ENCODE measurements at places on chromosomes 3 and 15.

DNA sequence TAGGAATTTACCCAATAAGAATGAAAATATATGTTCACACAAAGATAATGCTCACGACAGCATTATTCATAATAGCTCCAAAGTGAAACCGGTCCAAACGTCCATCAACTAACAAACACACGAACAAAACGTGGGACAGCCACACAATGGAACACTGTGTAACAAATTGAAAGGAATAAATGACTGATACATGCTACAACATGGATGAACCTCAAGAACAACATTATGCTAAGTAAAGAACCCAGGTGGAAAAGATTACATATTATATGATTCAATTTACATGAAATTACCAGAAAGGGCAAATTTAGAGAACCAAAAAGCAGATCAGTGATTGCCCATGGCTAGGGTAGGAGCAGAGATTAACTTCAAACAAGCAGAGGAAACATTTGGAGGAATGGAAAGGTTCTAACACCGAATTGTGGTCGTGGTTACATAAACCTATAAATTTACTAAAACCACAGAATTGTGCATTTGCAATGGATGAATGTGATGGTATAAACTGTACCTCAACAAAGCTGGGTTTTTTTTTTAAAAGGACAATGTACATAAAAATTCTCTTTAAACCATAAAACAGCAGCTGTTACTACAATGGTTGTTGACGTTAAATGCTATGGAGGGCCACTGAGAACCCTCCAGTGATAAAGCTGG, 76.3 kb downstream of the XXYLT1 start:
- no peak for DNase-seq
- H3K4me1 ChIP-seq: no peaks in the 10 kb centered on the region

DNA sequence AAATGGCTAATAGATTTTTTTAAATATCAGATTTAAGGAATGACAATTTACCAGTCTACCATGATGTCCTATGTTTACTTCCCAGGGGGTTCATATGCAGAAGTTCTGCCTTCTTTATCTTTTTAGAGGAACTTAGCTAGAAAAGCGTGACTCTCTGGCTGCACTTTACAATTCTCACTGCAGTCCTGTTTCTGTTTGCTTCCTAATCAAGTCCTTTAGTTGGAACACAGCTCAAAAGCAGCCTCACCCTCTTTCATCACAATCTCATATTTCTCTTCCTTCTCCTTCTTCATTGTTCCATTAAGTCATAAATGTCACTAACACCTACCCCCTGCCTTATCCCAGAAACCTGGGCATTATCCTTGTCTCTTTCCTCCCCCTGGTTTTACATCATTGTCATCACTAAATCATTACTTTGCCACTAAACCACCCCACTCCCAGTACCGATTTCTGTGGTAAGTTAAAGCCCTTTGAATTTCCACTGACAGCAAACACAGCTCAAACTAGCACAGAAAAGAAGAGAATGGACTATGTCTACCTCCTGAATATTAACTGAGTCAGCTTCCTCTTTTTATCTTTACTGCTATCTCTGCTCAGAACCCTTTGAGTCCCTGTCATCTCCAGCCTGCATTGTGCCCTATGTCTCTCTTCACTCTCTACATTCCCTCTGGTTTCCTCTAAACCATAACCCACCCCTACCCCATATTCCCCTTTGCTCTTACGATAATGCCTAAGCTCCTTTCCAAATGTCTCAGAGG, 13.8 kb upstream of the PPP4R2 start:
- H3K4me1 ChIP-seq: no peaks in the 10 kb centered on the region
- DNase-seq: no peak
- H3K4me3 ChIP-seq: no peak overlapping the region
- H3K36me3 ChIP-seq: no peaks in the 10 kb centered on the region
- no peaks in the 10 kb centered on the region for H3K27me3 ChIP-seq

DNA sequence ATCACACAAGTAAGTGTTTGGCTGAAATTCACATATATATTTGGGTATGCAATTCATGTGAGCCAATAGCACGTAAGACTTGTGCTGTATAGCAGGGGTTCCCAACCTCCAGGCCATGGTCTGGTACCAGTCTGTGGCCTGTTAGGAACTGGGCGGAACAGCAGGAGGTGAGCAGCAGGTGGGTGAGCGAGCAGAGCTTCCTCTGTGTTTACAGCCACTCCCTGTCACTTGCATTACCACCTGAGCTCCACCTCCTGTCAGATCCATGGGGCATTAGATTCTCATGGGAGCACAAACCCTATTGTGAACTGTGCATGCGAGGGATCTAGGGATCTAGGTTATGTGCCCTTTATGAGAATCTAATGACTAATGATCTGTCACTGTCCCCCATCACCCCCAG, 59.7 kb downstream of the MAP3K13 start:
- DNase-seq: no peak
- H3K4me1 ChIP-seq: peaks cover 11% of the 10 kb centered on the region
- H3K4me3 ChIP-seq: no peak overlapping the region
- H3K27ac ChIP-seq: peak overlapping the region; percentile 76

DNA sequence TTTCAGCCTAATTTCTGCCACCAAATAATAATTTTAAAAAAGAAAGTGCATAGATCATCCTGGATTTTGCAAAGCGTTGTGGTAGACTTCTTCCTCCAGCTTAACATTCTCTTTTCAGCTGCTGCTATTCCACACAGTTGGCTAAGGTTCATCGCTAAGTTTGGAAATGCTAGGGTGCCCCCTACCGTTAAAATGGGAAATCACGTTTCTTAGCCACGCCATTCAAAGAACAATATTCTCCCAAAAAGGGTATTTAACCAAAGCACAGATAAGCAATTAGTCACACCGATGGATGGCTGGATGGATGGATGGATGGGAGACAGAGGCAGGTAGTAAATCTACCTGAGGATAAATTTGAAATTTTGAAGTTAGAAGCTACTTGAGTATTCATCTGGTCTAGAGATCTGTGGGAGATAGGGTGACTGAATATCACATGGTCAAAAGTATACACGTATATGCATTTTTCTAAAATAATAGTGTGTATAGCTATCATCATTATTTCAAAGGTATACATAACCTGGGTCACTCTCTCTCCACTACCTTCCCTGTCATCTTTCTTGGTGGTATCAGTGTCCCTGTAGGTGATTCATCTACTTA, 67.2 kb downstream of the EFHB start:
- H3K27ac ChIP-seq: no peak overlapping the region
- H3K36me3 ChIP-seq: no peaks in the 10 kb centered on the region
- H3K27me3 ChIP-seq: no peaks in the 10 kb centered on the region
- H3K4me3 ChIP-seq: no peak overlapping the region
- peak; percentile 12 for DNase-seq

- H3K27ac ChIP-seq: no peak overlapping the region
- no peaks in the 10 kb centered on the region for H3K27me3 ChIP-seq
- no peaks in the 10 kb centered on the region for H3K36me3 ChIP-seq
- H3K4me3 ChIP-seq: no peak overlapping the region
Measured at GRCh38 chr3:98782824-98783500, 19.8 kb downstream of the ST3GAL6 start.

DNA sequence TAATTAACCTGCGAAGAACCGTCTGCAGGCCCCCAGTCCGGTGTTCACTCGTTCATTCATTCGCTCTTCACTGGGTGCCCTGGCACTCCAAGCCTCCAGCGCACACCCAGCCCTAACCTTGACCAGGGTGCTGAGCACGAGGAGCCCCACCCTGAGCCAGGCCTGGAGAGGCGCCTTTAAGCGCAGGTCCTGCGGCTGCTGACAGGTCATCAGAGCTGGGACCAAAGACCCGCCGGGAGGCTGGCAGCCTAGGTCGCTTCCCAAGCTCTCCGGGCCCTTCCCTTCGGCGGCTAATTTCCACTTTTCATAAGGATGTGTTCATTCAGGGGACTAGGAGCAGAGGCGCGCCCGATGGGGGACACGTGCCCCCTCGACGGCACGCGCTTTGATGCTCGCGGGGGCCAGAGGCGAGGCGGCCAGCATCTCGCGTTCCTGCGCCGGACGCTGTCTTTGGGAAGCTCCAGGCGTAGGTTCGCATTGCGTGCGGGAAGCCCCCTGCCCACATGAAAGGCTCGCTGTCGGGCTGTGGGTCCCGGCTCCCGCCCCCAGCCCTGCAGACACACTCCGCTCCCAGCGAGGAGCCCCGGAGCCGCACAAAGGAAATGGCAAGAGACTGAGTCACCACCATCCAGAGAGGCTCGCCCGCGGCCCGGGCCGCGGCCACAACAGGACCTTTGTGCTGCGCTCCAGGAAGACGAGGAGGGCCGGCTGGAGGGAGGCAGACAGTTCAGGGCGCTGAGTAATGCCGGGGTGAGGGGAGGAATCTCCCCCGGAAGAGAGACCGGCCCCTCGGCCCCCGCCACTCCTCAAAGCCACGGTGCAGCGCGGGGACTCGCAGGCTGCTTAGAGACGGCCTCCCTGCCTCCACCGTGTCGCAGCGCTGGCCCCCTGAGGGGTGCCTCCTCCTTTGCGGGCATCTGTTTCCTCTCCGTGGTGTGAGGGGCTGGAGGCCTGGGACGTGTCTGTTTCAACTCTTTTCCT, 266.4 kb upstream of the HES1 start:
- no peaks in the 10 kb centered on the region for H3K27me3 ChIP-seq
- no peak overlapping the region for H3K4me3 ChIP-seq
- no peaks in the 10 kb centered on the region for H3K36me3 ChIP-seq
- peaks cover 13% of the 10 kb centered on the region for H3K4me1 ChIP-seq
- no peak overlapping the region for H3K27ac ChIP-seq
- DNase-seq: no peak

GRCh38 chr3:71172951-71173350, 410.6 kb downstream of the FOXP1 start:
- H3K36me3 ChIP-seq: no peaks in the 10 kb centered on the region
- no peak for DNase-seq
- H3K4me1 ChIP-seq: peaks cover 14% of the 10 kb centered on the region
- no peak overlapping the region for H3K27ac ChIP-seq
- no peak overlapping the region for H3K4me3 ChIP-seq

GRCh38 chr15:36777926-36778325, 198.5 kb downstream of the CDIN1 start:
- H3K4me3 ChIP-seq: no peak overlapping the region
- H3K27ac ChIP-seq: no peak overlapping the region
- H3K36me3 ChIP-seq: no peaks in the 10 kb centered on the region
- DNase-seq: no peak
- H3K27me3 ChIP-seq: no peaks in the 10 kb centered on the region

- no peaks in the 10 kb centered on the region for H3K36me3 ChIP-seq
- no peak overlapping the region for H3K27ac ChIP-seq
- H3K27me3 ChIP-seq: no peaks in the 10 kb centered on the region
- H3K4me3 ChIP-seq: no peak overlapping the region
- H3K4me1 ChIP-seq: no peaks in the 10 kb centered on the region
Measured at GRCh38 chr15:57298843-57299550, 77.3 kb upstream of the CGNL1 start.

DNA sequence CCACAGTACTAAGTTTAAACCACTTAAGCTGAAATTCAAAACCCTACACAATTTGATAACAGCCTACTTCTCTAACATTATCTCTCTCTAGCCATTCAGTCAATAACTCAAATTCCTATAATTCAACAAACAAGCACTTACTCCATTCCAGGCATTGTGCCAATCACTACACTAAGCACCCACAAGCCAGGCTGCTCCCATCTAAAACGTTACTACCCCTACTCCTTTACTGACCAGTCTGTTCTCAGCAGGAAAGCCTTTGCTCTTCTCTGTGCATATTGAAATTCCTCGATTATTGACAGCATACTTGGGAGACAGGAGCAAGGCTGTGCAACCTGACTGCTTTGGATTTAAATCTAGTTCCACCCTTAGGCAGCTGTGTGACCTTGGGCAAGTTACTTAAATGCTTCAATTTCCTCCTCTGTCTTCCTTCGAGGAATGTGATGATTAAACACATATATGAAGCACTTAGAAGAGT, 177.2 kb upstream of the THBS1 start:
- peaks cover 7% of the 10 kb centered on the region for H3K4me1 ChIP-seq
- DNase-seq: no peak
- H3K27me3 ChIP-seq: no peaks in the 10 kb centered on the region
- H3K27ac ChIP-seq: no peak overlapping the region
- no peak overlapping the region for H3K4me3 ChIP-seq

GRCh38 chr3:116065501-116065900, 379.8 kb downstream of the LSAMP start:
- no peaks in the 10 kb centered on the region for H3K27me3 ChIP-seq
- no peak overlapping the region for H3K4me3 ChIP-seq
- H3K27ac ChIP-seq: no peak overlapping the region
- no peaks in the 10 kb centered on the region for H3K4me1 ChIP-seq
- no peaks in the 10 kb centered on the region for H3K36me3 ChIP-seq

DNA sequence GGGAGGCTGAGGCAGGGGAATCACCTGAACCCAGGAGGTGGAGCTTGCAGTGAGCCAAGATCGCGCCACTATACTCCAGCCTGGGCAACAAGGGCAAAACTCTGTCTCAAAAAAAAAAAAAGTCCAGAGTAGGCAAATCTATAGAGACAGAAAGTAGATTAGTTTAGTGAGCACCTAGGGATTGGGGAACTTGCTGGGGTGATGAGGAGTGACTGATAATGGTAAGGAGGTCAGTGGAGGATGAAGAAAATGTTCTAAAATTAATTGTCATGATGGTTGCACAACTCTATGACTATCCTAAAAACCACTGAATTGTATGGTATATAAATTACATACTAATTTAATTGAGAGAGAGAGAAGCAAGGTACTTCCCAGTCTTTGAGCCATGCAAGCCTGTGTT, 27.8 kb upstream of the LYZL4 start:
- H3K36me3 ChIP-seq: no peaks in the 10 kb centered on the region
- H3K4me1 ChIP-seq: no peaks in the 10 kb centered on the region
- H3K27ac ChIP-seq: no peak overlapping the region
- H3K4me3 ChIP-seq: no peak overlapping the region

- H3K27ac ChIP-seq: no peak overlapping the region
- no peak for DNase-seq
- no peak overlapping the region for H3K4me3 ChIP-seq
- no peaks in the 10 kb centered on the region for H3K36me3 ChIP-seq
- H3K27me3 ChIP-seq: no peaks in the 10 kb centered on the region
Measured at GRCh38 chr3:77328690-77329089, 288.8 kb downstream of the ROBO2 start.

GRCh38 chr3:129562803-129563202, 19.8 kb downstream of the H1-8 start:
- no peak for DNase-seq
- H3K4me3 ChIP-seq: no peak overlapping the region
- no peaks in the 10 kb centered on the region for H3K36me3 ChIP-seq
- H3K4me1 ChIP-seq: no peaks in the 10 kb centered on the region
- H3K27ac ChIP-seq: no peak overlapping the region

- no peak overlapping the region for H3K4me3 ChIP-seq
- no peak for DNase-seq
- no peaks in the 10 kb centered on the region for H3K36me3 ChIP-seq
- H3K27me3 ChIP-seq: no peaks in the 10 kb centered on the region
- no peaks in the 10 kb centered on the region for H3K4me1 ChIP-seq
Measured at GRCh38 chr3:67706934-67707333, 52.5 kb upstream of the SUCLG2 start.

DNA sequence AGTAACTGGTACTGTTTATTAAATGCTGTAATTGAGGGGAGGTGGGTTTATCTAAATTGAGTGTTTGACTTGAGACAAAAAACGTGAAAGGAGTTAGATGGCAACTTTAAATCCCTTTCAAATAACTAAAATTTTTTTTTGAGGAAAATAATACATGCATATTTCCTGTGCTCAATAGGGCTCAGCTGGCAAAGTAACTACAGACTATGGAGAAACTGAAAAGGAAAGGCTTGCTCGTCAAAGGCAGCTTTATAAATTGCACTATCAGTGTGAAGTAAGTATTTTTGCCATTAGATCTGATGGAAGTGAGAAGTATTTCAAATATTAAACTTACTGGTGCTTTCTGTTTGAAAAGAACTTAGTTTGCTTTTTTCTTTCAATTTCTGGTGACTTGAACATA, 72.2 kb downstream of the DZIP3 start:
- DNase-seq: no peak
- peaks cover 5% of the 10 kb centered on the region for H3K4me1 ChIP-seq
- no peaks in the 10 kb centered on the region for H3K27me3 ChIP-seq
- H3K4me3 ChIP-seq: no peak overlapping the region
- H3K27ac ChIP-seq: no peak overlapping the region

Data from pancreas (tissue), 10 donors.